ENCODE measurements at places on chromosomes 7 and 10. TPM values are rescaled to one million over a fixed set of nuclear protein-coding genes. Genes with fewer than 3 reads are reported as not detected.

CTAGE4 gene
- not detected for total RNA-seq

CDHR3 gene
- total RNA-seq: 8.2 TPM

DNA sequence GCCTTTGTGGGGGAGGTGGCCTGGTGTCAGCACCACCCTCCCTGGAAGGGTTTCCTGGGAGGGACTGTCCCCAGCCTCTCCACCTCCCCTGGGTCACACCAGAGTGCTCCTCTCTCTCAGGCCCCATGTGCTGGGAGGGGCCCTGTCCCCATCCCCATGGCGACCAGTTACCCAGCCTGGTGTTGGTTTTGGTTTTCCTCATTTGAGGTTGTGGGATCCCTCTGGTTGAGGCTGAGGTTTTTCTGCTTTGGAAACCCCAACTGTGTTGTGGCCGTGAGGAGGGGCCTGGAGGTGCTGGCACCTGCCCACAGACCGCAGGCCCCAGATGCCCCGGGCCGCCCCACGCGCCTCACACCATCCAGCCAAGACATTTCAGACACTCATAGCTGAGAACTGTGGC is 106.3 kb downstream of the GRK5 start:
- H3K4me3 ChIP-seq: no peak overlapping the region
- H3K27ac ChIP-seq: no peak overlapping the region
- peaks cover 82% of the 10 kb centered on the region for H3K4me1 ChIP-seq
- DNase-seq: no peak
- no peaks in the 10 kb centered on the region for H3K27me3 ChIP-seq
- no peaks in the 10 kb centered on the region for H3K36me3 ChIP-seq

DNA sequence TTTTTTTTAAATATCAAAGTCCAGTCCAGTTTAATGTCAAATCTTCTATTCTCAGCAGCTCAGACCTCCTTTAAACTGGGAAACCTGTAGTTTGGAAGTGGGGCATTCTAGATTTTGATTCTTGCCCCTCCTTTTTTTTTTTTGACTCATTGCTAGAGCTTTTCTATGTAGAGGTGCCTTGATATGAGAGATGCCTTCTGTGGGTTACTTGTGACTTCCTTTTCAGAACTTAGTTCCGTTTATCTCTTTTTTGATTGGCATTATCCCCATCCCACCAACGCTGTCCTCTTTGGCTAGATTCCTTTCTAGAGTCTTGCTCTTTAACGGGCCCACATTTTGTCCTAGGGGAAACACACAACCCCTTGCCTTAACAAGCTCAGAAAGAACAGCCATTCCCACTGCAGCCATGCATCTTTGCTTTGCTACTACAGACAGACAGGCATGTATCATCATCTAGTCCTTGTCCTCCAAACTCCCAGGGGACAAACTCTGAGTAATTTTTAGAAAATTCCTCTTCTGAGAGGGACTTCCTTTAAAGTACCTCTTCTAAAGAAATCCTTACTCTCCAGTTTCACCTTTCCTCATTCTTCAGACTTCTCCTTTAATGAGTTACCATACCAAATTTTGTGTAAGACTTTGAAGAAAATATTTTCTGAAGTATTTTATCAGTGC is 153.6 kb downstream of the PHF14 start:
- H3K27me3 ChIP-seq: no peaks in the 10 kb centered on the region
- no peaks in the 10 kb centered on the region for H3K4me1 ChIP-seq
- no peak overlapping the region for H3K4me3 ChIP-seq
- H3K36me3 ChIP-seq: no peaks in the 10 kb centered on the region
- DNase-seq: no peak

DNA sequence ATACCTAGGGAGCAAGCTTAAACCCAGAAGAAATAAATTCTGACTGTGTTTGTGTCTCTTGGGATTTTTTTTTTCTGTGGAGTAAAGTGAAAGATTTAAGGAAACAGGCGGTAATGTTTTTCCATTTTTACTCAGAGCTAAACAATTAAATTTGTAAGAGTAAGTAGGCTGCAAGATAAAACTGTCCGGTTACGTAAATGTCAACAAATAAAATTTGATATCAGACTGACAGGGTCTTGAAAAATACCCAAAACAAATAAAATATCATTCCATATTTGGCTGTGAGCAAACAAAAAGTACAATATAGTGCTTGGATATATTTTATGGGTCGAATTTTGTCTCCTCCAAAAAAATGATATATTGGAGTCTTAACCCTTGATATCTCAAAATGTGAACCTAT is 217.6 kb downstream of the PCLO start:
- no peak for DNase-seq
- H3K4me3 ChIP-seq: no peak overlapping the region
- H3K4me1 ChIP-seq: no peaks in the 10 kb centered on the region

GRCh38 chr10:111984057-111984456 is 199.5 kb downstream of the GPAM start:
- DNase-seq: no peak
- H3K36me3 ChIP-seq: no peaks in the 10 kb centered on the region
- no peak overlapping the region for H3K27ac ChIP-seq
- 0 out of 3 replicates have a peak, but pooled peaks cover 1% of the 10 kb centered on the region for H3K27me3 ChIP-seq
- H3K4me1 ChIP-seq: no peaks in the 10 kb centered on the region

HTR7 gene
- total RNA-seq: not detected

PDE6C gene
- total RNA-seq: 0.64 TPM

DNA sequence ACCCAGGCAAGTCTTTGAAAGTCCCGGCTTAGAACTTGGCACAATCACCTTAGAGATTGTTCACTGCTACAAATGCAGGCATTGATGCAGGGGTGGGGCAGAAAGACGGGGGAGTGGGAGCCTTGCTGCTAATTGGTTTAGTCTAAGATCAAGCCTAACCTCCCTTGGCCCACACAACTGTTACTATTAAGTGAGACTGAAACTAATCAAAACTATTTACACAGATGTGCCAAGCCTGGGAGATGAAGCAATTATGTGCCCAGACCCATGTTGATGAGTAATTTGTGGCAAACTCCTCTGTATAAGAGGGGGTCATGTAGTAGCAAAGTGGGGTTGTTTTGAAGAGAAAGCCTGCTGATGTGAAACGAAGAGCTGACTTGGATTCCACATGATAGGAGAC is 178.2 kb upstream of the ITGB1 start:
- no peak overlapping the region for H3K27ac ChIP-seq
- H3K4me3 ChIP-seq: no peak overlapping the region
- no peaks in the 10 kb centered on the region for H3K36me3 ChIP-seq
- peaks cover 7% of the 10 kb centered on the region for H3K27me3 ChIP-seq
- peaks cover 9% of the 10 kb centered on the region for H3K4me1 ChIP-seq

IGFBP3 gene
- not detected for total RNA-seq

All from HepG2 (cell line).